ENCODE measurements at places on chromosomes 12 and 14.

DNA sequence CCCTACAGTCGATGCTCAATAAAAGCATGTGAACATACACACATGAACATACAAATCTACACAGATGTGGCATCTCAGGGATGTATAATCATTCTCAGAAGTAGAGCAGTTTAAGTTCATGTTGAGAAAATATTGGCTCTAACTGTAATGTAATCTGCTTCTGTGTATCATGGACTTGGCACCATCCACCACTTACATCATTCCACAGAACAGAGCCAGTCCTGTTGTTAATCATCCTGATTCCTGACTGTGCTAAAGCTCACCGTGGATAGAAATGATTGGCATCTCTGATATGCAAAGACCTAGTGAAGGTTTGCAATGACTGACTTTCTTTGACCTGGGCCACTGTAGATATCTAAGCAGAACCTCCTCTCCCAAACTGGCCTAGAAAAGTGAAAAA lies 1141.3 kb downstream of the BCL11B start:
- DNase-seq, result no peak

DNA sequence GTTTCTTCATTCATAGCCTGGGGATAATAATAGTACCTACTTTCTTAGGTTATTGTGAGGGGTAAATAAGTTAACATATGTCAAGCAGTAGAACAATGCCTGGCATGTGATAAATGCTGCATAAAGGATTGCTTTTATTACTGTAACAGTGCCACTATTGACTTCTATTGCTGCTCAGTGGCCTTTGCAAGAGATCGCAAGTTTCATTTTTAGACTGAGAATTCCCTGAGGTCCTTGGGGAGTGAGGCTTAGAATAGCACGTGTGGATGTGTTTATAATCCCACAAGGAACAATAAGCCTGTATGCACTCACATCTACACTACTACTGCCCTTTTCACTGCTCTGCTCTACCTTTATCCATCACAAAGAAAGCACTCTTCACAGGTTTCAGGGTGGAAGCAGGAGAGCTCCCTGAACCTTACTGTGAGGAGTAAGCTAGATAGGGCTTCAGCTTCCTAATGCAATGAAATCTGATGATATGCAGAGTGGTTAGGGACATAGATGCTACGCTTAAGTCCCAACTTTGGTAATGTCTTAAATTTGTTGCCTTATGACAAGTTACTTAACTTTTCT lies 302.6 kb downstream of the SNAPC1 start:
- no peak for DNase-seq

- DNase-seq, result no peak
These were observed 18.2 kb downstream of the SYNDIG1L start for GRCh38 chr14:74407801-74408154.

DNA sequence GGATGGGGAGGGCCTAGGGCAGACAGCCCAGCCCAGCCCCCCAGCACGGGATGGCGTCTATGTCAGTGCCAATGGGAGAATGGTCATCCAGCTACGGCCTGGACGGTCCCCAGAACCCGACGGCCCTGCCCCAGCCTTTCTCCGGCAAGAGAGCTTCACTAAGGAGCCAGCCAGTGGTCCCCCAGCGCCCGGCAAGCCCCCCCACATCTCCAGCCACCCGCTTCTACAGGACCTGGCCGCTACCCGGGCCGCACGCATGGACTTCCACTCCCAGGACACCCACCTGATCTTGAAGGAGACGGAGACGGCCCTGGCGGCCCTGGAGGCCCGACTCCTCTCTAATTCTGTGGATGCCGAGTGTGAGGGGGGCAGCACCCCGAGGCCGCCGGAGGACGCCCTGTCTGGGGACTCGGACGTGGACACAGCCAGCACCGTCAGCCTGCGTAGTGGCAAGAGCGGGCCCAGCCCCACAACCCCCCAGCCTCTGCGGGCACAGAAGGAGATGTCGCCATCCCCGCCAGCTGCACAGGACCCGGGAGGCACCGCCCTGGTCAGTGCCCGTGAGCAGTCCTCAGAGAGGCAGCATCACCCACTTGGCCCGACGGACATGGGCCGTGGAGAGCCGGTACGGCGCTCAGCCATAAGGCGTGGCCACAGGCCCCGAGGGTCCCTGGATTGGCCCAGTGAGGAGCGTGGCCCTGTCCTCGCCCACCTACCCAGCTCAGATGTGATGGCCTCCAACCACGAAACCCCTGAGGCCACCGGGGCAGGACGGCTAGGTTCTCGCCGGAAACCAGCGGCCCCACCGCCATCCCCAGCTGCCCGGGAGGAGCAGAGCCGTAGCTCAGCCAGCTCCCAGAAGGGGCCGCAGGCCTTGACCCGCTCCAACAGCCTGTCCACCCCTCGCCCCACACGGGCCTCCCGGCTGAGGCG lies 21.9 kb downstream of the CEP170B start:
- DNase-seq, result no peak

- DNase-seq, result no peak
These were observed 87.0 kb downstream of the FRMD6 start for GRCh38 chr14:51738754-51739153.

DNA sequence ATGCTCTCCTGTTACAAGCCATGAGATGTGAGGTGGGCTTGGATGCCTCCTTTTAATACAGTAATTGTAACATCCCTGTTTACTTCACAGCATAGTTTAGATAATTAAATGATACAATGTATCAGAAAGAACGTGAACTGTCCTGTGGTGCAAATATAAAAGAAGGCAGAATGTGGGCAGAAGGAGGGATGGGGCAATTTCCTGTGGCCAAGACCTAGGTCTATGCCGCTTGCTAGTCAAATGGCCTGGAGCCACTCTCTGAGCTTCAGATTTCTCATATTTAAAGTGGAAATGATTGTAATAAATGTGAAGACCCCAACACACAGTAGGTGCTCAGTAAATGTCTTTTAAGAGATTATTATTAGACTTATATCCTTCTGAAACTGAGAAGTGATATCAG lies 24.0 kb upstream of the EVL start:
- DNase-seq, result no peak

- no peak for DNase-seq
These were observed 13.0 kb downstream of the KRT7 start for GRCh38 chr12:52245962-52246569.

- DNase-seq, result no peak
These were observed 438.3 kb upstream of the MDGA2 start for GRCh38 chr14:48113713-48114112.

- no peak for DNase-seq
These were observed 444.6 kb upstream of the DCN start for GRCh38 chr12:91627225-91627624.

- DNase-seq, result no peak
These were observed 14.7 kb downstream of the SERPINA1 start for GRCh38 chr14:94373708-94374107.

DNA sequence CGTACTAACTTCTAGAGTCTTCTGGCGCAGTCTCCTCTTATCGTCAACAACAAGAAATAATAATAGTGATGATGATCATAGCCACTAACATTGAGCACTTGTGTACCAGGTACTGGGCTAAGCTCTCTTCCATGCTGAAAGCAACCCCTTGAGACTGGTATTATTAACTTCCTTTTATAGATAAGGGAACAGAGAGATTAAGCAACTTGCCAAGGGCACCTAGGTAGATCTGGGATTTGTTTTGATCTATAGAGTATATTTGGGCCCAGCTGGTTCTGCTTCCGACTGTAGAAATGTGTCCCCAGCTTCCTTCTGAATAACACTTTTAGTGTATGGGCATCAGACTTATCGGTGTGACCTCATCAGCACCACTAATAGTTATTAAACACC lies 1.1 kb upstream of the ZNF219 start:
- DNase-seq, result no peak

DNA sequence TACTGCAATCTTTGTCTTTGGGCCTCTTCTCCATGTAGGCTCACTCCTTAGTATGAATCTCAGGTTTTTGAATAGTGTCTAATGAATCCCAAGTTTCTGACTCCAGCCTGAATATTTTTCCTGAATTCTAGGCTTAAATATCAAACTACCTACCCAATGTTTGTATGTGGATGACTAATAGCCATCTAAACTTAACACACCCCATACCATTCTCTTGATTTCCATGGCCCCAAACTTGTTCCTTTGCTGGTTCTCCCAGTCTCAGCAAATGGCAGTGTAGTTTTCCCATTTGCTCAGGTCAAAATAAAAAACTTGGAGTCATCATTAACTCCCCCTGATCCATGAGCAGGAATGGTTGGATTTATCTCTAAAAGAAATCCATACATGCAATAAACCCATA lies 18.8 kb upstream of the SDR39U1 start:
- no peak for DNase-seq

- DNase-seq, result no peak
These were observed 211.4 kb upstream of the RTL1 start for GRCh38 chr14:101114726-101115515.

DNA sequence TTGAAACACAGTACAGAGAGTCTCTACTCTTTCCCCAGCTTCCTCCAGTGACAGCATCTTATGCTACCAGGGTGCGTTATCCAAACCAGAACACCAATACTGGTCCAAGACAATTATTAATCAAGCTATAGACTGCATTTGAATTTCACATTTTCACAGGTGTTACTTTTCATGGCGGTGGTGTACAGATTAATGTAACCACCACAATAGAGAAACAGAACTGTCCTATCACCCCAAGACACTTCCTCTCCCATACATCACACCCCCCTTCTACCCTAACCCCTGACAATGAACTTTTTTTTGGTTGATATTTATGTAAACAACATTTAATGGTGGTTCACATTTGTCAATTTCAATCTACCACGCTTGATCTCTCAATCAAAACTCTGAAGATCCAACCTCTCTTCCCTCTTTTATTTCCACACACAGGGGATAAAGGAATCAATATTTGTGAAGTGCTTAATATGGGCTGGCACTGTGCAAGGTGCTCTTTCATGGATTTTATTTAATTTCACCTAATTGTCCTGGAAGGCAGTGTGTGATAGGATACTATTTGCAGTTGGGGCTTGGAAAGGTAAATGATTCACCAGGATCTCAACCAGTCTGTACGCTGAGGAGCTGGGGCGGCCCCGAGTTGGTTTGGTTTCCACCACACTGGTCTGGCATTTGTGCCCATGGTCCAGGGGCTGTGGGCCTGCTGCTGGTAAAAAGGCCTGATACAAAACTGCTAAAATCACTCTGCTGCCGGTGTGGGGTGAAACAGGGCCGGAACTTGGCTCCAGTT lies 54.6 kb upstream of the DICER1 start:
- no peak for DNase-seq

DNA sequence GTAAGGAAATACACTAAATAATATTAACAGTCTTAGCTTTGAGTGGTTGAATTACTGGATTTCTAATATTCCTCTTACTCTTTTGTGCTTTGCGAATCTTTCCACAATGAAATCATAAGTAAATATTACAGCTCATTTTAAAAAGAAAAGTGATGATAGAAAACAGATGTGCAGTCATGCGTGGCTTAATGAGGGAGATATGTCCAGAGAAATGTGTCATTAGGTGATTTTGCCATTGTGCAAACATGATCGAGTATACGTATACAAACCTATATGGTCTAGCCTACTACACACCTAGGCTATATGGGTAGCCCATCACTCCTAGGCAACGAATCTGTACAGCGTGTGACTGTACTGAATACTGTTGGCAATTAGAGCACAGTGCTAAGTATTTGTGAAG lies 59.3 kb downstream of the SLC15A5 start:
- no peak for DNase-seq

DNA sequence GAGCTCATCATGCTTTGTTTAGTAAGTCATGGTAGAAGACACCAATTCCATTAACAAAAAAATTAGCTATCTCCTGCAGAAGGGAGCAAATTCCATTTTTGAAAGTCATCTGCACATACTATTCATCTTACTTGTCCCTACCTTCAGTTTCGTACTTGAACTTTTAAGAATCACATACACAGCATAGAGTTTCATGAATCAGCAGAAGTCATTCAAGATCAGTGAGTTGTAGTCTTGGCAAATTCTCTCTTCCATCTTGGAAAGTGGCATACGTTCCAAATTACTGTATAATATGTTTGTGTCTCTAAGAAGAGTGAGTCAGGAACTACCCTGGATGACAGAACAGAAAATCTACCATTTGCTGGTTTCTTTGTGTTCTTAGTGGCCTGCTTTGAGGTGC lies 14.1 kb downstream of the VRK1 start:
- DNase-seq, result no peak
